ENCODE measurements at places on chromosomes 6 and 20. TPM values are rescaled to one million over a fixed set of nuclear protein-coding genes. Genes with fewer than 3 reads are reported as not detected.

The RAET1L gene
- not detected for total RNA-seq

The PPP1R11 gene
- 32.0 TPM for total RNA-seq

The ERVFRD-1 gene
- total RNA-seq = not detected

The OXT gene
- total RNA-seq = not detected

The HTR1B gene
- total RNA-seq = 8.2 TPM

The PNPLA1 gene
- not detected for total RNA-seq

The TMEM74B gene
- not detected for total RNA-seq

The GMPR gene
- 4.4 TPM for total RNA-seq

The HLA-DQA1 gene
- total RNA-seq = not detected

The PPP1R14C gene
- not detected for total RNA-seq

The HS3ST5 gene
- under 0.01 TPM for total RNA-seq

The PTK6 gene
- total RNA-seq = not detected

All from myometrial cell (primary cell).